Central memory CD4-positive, alpha-beta T cell (primary cell): ENCODE measurements at places on chromosomes 2 and 18.

DNA sequence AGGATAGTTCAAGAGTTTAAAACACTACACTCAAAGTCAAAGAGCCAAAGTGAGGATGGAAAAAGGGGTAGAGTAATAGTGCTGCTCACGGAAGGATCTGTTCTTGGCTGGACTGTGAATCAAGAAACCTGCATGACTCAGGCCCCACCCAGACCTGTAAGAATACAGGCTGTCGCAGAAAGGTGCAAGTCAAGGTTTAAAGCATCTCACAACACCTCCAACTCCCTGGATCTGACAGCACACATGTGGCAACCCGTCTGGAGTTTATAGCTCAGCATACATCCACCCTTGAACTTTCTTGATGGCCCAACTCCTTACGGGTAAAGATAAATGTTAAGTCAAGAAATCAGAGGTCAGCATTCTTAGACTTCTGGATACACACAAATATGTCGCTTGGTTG is 6.3 kb downstream of the KIAA2012 start:
- DNase-seq, result no peak

GRCh38 chr18:23903971-23904370 is 110.6 kb upstream of the TTC39C start:
- no peak for DNase-seq

- DNase-seq, result no peak
Measured at GRCh38 chr2:31979956-31980355, 30.9 kb downstream of the MEMO1 start.

DNA sequence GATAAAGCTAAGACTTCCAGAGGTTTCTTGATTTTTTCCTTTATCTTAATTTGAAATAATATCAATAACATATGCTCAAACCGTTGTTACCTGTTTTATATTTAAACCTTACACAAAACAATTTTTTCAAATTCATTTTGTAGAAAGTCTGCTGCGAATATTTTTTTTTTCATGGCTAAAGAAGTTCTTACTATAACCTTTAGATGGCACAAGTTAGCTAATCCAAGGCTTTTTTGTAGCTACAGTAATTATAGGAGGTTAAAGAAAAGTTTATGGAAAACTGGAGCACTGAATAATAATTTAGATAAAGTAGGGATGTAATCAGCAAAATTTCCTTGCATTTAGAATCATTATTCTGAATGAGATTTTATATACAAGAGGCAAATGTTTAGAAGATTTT is 78.0 kb upstream of the PNPT1 start:
- DNase-seq, result no peak

DNA sequence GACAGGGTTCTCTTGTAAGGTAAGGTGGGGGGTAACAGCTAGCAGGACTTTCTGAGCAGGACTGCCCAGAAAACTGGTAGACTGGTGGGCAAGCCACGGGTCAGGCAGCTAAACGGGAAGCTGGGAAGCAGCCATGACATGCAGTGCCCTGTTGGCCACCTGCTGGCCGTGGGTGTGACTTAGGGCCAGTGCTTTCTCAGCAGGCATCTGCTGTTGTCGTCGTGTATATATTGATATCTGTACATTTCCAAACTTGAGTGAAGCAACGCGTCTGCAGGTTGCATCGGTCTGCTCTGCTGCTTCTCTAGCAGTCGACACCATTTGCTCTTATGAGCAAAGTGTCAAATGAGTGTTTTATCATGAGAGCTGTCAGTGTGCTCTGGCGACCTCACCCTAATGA is 31.0 kb downstream of the COA5 start:
- no peak for DNase-seq

- DNase-seq, result no peak
Measured at GRCh38 chr18:6659963-6660725, 69.4 kb upstream of the ARHGAP28 start.

DNA sequence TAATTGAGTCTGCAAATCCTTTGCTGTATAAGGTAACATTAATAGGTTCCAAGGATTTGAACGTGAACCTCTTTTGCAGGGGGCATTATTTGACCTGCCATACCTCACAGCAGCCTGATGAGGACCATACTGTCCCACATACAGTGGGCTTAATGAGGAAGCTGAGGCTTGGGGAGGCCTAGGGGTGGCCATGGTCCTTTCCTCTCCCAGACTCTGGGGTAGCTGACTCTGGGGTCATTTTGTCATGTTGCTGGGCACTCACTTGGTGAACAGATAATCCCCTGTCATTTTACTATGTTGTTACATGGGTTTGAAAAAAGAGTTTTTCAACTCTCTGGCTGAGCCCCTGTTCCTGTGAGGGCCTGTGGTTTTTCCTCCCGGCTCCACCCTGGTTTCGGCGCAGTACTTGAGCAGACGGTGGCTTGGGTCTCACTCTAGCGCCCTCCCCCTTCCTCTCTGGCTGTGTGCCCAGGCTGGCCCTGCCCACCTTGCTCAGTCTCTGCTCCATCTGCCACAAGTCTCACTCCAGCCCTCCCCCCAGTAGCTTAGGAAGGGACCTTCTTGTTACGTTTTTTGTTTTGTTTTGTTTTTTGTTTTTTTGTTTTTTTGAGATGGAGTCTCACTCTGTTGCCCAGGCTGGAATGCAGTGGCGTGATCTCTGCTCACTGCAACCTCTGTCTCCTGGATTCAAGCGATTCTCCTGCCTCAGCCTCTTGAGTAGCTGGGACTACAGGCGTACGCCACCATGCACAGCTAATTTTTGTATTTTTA is 21.0 kb downstream of the INPP4A start:
- DNase-seq, result peak; percentile 85

DNA sequence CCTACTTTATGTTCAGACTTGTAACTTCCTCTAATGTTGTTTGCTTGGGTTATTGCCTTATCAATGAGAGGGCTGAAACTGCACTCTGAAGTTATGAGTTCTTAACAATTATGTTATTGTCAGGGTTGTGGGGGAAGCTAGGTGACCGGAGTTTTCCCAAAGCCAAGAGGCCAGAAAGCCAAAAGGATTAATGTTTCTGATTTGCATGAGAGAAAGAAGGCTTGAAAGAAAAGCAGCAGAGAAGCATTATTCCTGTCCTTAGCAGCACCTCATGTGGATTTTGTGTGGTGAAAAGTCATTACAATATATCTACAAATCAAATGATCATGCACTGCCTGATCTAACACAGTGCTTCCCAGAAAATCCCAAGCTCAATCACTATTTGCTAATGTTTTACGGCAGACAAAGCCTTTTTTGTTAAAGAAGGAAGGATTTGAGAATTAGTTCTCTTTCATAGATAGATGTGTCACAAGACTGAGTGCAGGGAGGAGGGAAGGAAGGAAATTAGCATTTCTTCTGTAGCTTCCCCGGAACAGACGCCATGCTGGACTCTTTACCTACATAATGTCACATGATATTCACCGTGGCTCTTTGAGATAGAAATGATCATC is 203.2 kb downstream of the ALK start:
- no peak for DNase-seq

DNA sequence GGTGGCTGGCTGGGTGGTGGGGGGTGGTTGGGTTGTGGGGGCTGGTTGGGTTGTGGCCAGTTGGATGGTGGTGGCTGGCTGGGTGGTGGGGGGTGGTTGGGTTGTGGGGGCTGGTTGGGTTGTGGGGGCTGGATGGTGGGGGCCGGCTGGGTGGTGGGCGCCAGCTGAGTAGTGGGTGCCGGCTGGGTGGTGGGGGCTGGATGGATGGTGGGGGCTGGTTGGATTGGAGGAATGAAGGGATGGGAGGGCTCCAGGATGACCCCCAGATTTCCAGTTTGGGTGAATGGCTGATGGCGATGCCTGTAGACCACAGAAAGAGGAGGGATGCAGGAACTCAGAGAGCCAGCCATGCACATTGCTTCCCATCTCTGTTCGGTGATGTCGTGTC is 26.8 kb upstream of the GPR17 start:
- DNase-seq, result no peak

GRCh38 chr2:236945431-236946016 is 140.2 kb upstream of the COPS8 start:
- DNase-seq, result no peak

DNA sequence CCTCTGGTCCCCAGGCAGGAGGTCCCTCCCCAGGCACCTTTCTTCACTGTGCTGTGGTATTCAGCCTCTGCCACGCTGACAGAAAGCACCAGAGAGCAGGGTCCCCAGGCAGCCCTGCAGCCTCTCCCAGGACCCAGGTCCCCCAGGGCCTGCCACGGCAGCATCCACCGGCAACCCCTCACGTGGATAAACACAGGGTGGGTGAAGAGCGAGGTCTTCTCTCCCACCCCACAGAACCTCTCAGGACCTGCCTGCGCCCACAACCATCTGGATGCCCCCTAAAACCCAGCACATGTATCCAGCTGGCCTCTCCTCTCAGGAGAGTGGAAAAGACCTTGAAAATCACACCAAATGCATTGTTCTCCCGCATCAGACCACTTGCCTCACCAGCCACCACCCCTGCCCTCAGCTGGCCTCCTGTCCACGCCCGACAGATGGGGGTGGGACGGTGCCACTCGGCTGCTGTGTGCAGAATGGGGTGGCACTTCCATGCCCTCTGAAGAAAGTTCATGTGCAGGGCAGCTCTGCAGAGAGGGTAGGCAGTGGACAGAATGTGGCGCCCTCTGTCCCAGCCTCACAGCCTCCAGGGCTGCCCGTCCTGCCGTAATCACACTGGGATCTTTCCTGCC is 4.0 kb upstream of the CROCC2 start:
- no peak for DNase-seq

- DNase-seq, result no peak
Measured at GRCh38 chr2:233410196-233410760, 56.0 kb downstream of the DGKD start.
